ENCODE measurements at places on chromosomes 13 and 19. TPM values are rescaled to one million over a fixed set of nuclear protein-coding genes. Genes with fewer than 3 reads are reported as not detected.

Gene ZNF813
- total RNA-seq = 5.3 TPM

Gene SPACA4
- total RNA-seq = not detected

Gene SYT3
- total RNA-seq = 1.2 TPM

Gene OR7D2
- 0.59 TPM for total RNA-seq

Gene LIN7B
- 10.6 TPM for total RNA-seq

Gene KLK11
- total RNA-seq = 11.2 TPM

Gene PTPRH
- 0.30 TPM for total RNA-seq

Gene CD209
- total RNA-seq = 18.8 TPM

DNA sequence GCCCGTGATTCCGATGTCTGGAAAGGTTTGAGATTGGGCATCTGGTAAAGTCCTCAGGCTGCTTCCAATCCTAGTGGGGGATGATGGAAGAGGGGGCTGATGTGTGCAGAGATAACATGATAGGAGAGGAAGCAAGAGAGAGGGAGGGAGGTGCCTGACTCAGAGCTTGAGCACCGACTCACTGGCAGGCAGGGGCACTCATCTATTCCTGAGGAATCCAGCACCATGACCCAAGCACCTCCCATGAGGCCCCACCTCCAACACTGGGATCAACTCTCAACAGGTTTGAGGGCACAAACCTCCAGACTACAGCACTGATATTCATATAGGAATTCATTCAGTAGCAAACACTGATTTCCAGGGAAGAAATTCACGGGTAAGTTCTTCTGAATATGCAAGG is 5.6 kb upstream of the SIGLEC9 start:
- DNase-seq = no peak

DNA sequence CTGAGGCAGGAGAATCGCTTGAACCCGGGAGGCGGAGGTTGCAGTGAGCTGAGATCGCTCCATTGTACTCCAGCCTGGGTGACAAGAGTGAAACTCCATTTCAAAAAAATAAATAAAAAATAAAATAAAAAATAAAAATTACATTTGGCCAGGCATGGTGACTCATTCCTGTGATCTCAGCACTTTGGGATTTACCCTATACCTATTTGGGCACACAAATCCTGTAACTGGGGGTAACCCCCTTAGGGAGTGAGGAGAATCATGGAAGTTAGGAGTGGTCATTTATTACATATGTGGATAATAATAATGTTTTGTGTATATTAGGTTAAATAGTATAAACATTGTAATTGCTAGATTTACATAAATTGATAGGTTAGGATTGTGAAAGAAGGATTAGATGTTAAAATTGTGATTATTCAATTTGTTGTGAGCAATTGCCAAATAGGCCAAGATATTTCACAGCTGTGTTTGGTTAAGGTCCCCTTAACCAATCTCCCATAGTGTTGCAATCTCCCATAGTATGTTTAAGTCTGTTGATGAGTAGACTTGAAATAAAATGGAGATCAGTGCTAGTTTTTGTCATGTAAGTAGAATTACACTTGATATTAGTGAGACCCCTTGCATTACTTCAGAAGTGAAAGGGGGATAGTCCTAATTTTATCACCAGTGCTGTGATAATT is 30.7 kb downstream of the ZNF844 start:
- no peak for DNase-seq

DNA sequence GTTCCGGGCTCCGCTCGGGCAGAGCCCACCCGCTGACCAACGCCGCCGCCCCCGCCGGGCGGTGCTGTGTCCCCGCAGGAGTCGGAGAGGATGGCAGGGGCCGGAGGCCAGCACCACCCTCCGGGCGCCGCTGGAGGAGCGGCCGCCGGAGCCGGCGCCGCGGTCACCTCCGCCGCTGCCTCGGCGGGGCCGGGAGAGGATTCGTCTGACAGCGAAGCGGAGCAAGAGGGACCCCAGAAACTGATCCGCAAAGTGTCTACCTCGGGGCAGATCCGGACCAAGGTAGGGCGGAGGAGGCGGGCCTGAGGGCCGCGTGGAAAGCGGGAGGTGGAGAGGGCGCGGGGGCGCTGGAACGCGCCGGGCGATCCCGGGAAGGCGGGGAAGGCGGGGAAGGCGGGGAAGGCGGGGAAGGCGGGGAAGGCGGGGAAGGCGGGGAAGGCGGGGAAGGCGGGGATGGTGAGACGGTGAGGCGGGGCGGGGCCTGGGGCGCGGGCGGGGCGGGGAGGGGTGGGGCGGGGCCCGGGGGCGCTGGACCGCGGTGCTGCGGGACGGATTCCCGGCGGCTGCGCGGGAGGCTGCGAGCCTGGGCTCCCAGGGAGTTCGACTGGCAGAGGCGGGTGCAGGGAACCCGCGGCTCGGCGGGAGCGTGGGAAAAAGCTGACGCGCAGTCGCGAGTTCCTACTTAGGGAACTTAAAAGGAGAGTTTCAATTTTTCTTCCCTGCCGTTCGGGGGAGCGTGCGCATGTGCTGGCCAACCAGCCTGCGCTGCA is 421 bp downstream of the DGKH start:
- DNase-seq = peak; percentile 82

DNA sequence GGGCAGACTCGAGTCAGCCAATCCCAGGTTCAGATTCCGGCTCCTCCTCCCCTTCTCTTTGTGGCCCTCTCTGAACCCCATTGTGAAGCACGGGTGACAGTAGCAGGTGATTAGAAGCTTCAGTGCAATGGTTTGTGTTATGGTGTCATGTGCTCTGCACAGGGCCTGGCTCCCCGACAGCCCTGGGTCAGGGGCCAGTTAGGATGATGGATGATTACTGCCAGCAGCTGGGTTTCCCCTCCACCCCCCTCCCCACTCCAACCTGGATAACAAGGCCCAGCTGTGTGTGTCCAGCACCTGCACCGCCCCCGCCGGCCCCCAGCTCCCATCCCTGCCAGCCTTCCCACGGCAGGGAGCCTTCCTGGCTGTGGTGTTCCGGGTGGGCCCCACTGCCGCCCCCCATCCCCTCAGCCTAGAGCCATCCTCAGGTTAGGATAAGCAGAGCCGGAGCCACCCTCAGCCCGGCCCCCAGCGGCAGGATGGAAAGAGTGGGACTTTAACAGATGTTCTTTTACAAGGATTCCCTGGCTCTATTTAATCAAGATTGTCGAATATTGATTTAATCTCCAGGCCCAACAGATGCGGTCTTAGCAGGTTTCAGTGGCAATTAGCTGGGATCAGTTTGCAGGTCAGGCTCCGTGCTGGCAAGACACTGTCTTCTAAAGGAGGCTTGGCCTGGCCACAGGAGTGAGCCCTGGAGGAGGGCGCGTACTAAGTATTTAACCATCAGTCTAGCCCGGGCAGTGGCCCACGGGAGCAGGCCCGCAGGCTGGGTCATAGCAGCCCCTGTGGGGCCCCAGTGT is 156.2 kb downstream of the SIPA1L3 start:
- no peak for DNase-seq

DNA sequence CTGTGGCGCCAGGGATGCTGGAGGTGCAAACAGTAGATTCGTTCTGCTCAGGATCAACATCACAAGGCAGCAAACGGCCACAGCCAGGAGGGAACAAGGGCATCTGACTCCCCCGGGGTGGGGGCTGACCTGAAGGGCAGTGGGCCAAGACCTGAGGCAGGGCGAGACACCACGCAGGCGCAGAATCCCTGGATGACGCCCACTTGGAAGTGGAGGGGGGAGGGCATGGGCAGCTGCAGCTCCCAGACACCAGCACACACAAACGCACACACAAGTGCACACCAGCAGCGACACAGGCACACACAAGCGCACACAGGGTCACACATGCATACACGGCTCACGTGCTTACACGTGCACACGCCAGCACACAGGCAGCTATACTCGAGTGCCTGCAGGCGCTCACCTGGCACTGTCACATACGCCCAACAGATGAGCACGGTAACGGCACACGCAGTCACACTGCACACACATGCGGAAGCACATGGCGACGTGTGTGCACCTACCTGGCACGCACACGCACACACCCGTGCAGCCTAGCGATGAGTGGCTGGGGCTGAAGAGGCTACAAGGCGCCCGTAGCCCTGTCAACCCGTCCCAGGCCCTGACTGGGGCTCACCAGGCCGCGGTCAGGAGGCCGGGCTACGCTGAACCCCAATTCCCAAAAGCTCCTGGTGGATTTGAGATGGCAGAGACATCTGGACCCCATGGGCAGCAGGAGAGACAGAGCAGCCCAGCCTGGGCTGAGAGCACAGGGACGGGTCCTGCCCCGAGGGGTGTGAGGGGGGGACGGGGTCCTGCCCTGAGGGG is 5.5 kb downstream of the C2CD4C start:
- no peak for DNase-seq

GRCh38 chr13:37816276-37816675 is 53.3 kb downstream of the TRPC4 start:
- no peak for DNase-seq

DNA sequence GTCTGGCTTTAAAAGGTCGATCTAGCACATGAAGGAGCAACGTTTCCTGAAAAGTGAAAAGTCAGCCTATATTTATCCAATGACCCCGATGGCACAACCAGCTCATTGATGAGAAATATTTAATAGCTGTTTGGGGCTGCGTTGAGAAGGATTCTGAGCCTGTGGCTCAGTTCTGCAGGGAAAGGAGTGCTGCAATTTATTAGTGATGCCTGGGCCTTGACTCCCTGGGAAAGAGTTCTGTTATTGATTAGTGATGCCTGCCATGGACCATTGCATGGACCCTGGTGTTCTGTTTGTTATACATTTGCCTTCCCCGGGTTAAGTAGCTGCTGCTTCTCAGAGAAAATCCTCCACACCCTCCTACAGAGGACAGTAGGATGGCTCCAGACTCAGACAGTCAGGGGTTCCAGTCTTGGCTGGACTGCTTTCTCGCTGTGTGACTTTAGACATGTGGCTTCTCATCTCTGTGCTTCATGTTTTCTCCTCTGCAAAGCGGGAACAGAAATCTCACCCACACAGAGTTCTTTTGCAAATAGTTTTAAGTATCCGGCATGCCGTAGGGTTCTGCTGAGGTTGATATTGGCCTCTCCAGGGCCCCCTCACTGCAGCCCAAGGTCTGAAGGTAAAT is 17.7 kb upstream of the PTPRS start:
- no peak for DNase-seq

Measured in lower lobe of right lung (tissue), 2 donors.